ENCODE measurements at places on chromosomes 3 and 15. TPM values are rescaled to one million over a fixed set of nuclear protein-coding genes. Genes with fewer than 3 reads are reported as not detected.
A peak's percentile ranks its signal among the peaks of the same experiment; 100 is the strongest.

GRCh38 chr15:60460931-60461330 is 18.0 kb downstream of the ICE2 start:
- DNase-seq: no peak

GRCh38 chr15:91795235-91795634 is 58.3 kb upstream of the SLCO3A1 start:
- no peak for DNase-seq

DNA sequence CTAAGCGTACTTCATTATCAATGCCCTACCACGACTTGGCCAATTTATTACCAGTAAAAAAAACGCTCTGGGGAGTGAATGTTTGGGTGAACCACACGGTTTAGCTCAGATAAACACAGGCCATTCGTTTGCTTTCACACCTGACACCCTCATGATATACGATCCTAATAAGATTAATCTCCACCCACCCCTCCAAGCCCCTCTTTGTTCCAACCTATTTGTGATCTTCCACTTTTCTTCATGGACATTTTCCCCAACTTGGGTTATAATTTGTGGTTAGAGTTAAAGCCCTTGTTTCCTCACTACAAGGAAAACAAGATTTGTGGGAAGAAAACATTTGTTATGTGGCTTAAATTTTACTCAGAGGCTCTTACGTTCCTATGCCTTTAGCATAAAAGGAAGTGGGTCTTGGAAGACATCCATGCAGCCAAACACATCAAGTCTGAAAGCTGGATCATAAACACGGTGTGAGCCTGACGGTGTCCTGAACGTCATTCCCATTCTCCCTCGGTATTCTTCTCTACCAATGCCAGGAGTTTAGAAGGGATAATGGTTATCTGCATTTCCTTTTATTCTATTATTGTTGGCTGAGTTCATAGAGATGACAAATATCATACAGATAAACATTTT is 518.9 kb downstream of the NR2F2 start:
- no peak for DNase-seq

GRCh38 chr3:49482766-49483165 is 12.7 kb downstream of the DAG1 start:
- no peak for DNase-seq

GRCh38 chr15:36263666-36264065 is 315.8 kb upstream of the CDIN1 start:
- no peak for DNase-seq

DNA sequence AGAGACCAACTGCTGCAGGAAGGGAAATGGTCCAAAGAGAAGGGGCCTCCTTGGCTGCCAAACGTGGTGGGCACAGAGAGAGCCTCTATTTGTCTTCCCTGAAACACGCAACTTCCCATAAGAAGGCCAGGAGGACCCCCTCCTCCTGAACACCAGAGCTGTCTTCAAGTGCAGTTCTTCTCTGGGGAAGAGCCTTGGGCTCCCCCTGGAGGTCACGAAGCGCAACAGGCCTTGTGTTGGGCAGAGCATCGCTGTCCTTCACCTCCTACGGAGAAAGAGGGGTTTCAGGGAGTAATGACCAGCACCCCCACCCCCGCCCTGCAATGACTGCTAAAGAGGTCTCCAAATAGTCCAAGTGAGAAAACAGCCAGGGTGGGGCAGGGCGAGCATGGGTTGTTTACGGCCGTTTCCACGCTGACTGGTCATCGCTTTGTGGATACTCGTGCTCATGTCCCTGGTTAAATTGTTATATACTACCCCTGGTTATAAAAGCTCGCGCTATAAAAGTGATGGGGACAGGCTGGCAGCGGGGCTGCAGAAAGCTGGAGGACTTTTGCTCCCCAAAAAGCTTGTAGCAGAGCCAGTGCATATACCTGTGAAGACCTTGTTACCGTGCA is 397.5 kb upstream of the ATP10A start:
- no peak for DNase-seq

DNA sequence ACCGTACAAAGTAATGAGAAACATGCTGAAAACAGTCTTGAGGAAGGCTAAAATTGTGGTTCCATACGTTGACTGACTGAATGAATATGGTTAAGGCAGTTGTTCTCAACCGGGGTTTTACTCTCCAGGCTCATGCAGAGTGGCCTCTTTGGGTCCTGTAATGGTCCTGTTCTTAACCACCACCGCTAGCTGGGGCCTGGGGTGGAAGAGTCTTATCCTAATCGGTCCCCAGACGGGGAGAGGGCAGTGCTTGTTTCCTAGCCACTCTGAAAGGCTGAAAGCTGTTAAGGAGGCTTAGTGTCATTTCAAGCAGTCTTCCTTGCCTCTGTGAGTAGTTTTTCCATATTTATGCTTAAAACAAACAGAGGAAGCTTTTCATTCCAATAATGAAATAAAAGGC is 32.0 kb downstream of the SELENOT start:
- no peak for DNase-seq

Gene ZPLD1
- total RNA-seq: not detected

Gene DLL4
- total RNA-seq: not detected

GRCh38 chr3:113623324-113623723 is 73.1 kb downstream of the USF3 start:
- DNase-seq: no peak

- no peak for DNase-seq
Measured at GRCh38 chr3:53700441-53700840, 145.8 kb downstream of the CHDH start.

GRCh38 chr3:140117096-140117526 is 182.1 kb downstream of the CLSTN2 start:
- no peak for DNase-seq

Gene ADAMTSL3
- total RNA-seq: not detected

- no peak for DNase-seq
Measured at GRCh38 chr15:38714309-38715072, 149.9 kb upstream of the RASGRP1 start.

DNA sequence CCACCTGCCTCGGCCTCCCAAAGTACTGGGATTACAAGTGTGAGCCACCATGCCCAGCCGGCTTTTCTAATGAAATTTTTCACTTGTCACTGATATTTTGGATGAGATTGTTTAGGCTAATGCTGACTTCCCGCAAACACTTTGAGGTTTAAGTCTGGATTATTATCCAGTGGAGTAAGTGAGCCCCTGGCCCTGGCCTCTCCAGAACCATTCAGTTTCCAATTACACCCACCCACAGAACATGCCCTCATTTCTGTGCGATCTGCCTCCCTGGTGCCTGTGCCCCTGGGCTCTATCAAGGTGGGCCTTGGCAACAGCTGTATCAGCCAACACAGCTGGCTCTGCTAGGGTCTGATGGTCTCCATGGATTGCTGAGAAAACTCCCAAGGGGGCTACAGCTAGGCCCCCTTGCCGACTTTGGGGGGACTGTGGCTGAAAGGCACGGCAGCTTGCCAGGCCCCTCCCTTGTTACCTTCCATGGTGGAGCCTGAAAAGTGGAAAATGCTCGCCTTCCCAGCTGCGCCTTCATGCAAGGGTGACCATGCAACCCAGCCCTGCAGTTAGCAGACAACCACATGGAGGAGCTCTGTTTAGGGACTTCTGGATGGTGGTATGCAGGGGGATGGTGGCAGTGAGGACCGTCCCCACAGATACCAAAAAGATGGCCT is 288.9 kb downstream of the FAM43A start:
- peak; percentile 15 for DNase-seq

Gene REC114
- total RNA-seq: not detected

Gene DNAJA4
- total RNA-seq: 35.8 TPM

DNA sequence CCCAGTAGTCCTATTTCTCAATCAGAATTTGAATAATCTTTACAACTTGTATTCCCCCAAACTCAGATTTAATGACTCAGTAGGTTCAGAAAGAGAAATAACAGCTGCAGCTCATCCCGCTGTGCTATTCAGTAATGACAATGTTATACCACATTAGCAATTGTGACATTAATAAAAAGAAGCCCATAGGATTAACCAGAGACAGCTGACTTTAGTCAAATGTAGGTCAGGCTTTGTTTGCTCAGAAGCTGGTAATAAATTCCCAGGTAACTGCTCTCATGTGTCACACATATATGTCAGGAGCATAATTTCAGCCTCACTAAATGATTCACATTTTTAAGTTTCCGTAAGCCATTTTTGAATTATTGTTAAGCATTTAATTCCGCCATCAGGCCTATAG is 222.0 kb upstream of the UBE2E2 start:
- DNase-seq: no peak

GRCh38 chr15:100108846-100109245 is 232.9 kb downstream of the ADAMTS17 start:
- no peak for DNase-seq

Gene RETNLB
- total RNA-seq: not detected

Gene SCG5
- 4.3 TPM for total RNA-seq

GRCh38 chr3:37987315-37987697 is 3.3 kb upstream of the VILL start:
- DNase-seq: no peak

GRCh38 chr15:83053151-83053550 is 13.9 kb downstream of the BTBD1 start:
- DNase-seq: no peak

GRCh38 chr15:78103406-78104118 is 11.2 kb downstream of the SH2D7 start:
- peak; percentile 93 for DNase-seq

DNA sequence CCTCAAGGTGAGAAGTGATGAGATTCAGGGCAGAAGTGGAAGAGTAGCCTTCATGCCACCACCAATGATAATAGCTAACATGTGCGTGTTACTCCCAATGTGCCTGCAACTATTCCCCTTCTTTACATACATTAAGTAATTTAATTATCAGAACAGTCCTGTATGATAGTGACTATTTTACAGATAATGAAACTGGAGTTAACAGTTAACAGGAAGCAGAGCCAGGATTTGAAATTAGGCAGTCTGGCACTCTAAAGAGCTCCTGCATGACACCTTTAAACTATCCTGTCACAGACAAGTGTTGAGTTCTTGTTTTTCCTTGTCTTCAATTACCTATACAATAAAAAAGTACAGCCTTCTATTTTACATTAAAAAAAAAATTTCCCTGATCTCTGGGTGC is 148.8 kb downstream of the LEKR1 start:
- no peak for DNase-seq

GRCh38 chr3:175211466-175211865 is 352.3 kb downstream of the NAALADL2 start:
- no peak for DNase-seq

DNA sequence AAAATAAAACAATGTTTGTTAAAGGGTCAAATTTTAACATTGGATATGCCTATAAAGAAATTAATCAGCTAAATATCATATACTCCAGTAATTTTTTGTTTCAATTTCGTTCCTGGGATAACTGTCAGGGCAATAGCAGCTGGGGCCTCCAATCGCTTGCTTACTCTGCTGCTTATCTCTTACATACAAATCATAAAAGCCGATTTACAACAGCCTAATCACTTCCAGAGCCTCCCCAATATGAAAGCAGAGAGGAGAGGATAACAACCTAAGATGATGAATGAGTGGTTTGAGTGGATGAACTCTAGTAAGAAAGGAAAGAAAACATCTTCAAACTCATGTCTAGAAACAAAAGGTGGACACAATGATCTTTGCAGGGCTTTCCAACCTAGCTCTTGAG is 80.7 kb upstream of the PSMD6 start:
- DNase-seq: no peak

GRCh38 chr3:151210676-151211381 is 7.8 kb upstream of the GPR171 start:
- DNase-seq: peak; percentile 57

Gene IL17RC
- 0.41 TPM for total RNA-seq

- no peak for DNase-seq
Measured at GRCh38 chr15:57575363-57575762, 16.3 kb upstream of the MYZAP start.

Gene MITF
- total RNA-seq: not detected

GRCh38 chr3:20776692-20777091 is 590.7 kb upstream of the SGO1 start:
- DNase-seq: no peak

DNA sequence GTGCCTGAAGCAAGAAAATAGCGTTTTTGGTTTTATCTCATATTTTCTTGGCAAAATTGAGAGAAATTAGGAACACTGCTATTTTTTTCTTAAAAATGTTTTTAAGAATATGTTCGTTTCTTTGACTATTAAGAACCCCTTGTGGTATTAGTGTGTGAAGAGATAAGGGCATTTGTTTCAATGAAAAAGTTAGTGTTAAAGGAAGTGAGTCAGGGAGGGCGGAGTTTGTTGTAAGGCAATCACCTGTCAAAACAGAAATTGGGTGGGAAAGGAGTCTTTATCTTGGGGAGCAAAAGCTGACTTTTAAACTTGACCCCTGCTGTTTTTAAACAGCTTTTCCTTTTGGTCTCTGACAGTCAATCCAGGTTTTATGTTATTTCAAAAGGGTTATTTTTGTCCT is 4.2 kb downstream of the RAP2B start:
- no peak for DNase-seq

DNA sequence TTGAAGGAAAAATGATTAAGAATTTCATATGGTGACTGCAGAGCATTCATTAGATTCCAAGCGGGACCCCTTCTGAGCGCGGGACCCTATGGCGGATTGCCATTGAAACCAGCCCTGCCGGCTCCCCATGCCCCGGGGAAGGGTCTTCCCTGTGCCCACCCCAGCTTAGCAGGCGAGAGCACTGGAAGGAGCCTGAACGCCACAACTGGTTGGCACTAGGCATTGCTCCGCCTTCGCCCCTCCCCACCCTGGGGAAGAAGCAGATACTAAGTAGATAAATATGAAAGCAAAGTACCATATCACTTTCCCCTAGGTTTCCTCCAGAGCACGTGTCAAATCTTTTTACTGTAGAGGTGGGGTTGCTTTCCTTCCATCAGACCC is 70.7 kb downstream of the CYP19A1 start:
- no peak for DNase-seq

- no peak for DNase-seq
Measured at GRCh38 chr3:150875548-150875947, 29.7 kb downstream of the MINDY4B start.
